ENCODE measurements at places on chromosomes 2 and 18.

- DNase-seq: no peak
These were observed 29.9 kb upstream of the IMPA2 start for GRCh38 chr18:11951390-11951851.

DNA sequence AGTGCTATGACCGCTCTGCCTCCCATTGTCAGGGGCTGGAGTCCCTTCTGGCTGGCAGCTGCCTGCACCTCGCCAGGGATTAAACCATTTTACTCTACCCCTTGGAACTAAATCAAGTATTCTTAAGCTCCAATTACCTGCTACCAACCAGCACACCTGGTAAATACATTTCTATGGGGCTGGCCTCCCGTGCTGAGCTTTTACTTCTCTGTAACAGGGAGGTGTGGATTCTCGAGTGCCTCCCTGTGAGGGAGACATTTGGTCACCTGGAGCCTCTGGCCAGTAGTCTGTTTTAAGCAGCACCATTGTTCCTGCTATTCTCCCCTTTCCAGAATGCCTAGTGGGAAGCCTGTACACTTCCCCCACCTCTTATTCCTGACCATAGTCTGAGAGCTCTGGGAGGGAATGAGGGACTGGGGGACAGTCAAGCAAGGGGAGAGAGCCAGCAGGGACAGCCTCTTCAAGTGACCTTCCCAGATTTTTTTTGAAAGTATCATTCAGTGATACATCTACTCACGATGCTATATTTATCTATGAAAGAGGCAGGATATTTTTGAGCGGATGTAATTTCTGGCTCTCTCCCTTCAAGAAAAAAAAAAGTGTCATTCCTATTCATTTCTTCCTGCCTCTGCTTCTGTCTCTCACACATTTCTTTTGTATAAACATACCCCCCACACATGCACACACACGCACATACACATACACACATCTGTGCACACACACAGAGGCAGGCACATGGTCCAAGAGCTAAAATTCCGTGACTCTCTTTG, 112.8 kb downstream of the CAPN13 start:
- DNase-seq: no peak

GRCh38 chr2:26709323-26710110, 17.0 kb downstream of the KCNK3 start:
- no peak for DNase-seq

DNA sequence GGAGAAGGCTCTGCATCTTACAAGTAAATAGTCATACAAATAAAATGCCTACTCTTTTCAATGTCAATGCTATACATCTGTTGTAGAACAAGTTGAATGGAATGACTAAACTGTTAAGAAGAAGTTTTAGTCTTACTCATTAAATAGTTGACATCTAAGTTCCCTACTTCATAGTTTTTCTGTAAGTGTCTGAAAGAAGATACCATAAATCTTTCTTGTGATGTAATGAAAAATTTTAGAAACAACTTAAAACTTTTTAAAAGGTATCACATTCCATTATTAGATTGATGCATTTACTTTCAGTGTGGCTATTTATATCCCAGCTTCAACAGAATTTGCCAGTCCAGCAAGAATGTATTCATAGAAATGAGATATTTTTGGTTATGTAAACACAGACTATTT, 185.2 kb upstream of the EPC2 start:
- no peak for DNase-seq
